ENCODE measurements at places on chromosomes 7 and 10.

- DNase-seq, result no peak
These were observed 11.4 kb downstream of the ZWINT start for GRCh38 chr10:56349611-56350010.

DNA sequence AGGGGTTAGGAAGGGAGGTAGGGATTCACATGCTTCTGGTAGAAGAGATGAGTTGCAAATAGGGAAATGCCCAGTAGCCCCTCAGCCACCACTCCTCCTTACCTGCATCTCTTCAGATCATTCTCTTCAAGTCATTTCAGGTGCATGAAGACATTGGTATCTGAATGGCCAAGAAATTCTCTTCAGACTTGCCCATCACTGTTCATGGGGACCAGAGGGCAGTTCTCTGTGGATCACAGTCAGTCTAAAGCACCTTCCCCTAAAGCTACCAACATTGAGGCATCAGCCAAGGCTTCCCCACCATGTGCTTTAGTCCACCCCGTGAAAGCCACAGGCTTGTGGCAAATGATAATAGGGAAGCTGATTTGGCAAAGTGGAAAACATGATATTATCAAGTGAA, 319.4 kb upstream of the ZNF32 start:
- no peak for DNase-seq

GRCh38 chr10:88226891-88227290, 356.2 kb downstream of the RNLS start:
- no peak for DNase-seq

DNA sequence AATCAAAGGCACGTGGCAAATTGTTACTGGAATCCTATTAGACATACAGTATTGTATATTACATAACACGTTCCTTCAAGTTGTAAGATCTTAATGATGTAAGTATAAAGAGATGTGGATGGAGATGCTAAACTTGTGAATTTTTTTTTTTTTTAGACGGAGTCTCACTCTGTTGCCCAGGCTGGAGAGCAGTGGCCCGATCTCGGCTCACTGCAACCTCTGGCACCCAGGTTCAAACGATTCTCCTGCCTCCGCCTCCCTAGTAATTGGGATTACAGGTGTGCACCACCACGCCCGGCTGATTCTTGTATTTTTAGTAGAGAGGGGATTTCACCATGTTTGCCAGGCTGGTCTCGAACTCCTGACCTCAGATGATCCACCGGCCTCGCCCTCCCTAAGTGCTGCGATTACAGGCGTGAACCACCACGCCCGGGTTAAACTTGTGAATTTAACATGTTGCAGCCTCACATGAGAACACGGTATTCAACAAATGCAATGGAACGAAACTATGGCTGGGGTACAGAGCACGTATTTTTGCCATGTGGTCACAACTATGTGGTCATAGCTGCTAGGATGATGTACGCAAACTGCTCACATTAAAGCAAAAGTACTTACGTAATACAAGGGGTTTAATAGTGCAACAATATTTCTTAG, 818 bp upstream of the SUPV3L1 start:
- DNase-seq, result no peak

- DNase-seq, result peak; percentile 29
These were observed 98.0 kb downstream of the NPY start for GRCh38 chr7:24381894-24382505.

GRCh38 chr7:104045183-104045582, 55.7 kb upstream of the RELN start:
- DNase-seq, result no peak

DNA sequence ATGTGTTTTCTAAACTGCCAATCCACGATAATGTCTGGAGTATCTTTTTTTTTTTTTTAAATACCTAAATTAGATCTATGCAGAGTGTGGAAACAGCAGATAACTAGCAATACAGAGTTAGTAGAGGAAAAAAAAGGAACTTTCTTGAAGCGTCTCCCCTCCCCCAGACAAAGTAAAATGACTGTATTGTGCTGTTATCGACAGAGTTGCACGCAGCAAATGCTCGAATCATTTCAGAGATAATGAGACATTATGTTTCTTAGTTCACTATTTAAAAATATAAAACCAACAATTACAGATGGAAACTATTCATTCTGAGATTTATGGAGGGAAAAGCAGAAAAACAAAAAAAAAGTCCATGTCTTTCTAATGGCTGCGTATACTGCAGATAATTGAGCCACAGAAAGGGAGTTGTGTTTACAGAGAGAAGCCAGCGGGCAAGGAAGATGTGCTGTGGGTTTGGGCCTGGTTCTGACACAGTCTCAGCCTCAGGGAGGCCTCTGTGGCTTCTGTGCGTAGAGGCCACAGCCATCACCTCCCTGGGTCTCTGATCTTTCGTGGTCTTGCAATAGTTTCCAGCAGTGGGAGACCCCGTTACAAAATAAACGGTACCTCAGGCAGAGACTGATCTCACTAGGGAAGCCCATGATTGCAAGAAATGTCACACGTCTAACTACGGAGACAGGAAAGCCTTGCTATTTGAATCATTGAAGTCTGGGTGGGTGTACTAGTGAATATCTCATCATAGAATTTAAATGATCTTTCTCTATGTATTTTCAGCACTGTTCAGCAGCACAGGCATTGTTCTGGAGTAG, 19.1 kb upstream of the KLF6 start:
- no peak for DNase-seq

GRCh38 chr7:116952635-116953371, 498 bp upstream of the ST7 start:
- DNase-seq, result peak; percentile 45

DNA sequence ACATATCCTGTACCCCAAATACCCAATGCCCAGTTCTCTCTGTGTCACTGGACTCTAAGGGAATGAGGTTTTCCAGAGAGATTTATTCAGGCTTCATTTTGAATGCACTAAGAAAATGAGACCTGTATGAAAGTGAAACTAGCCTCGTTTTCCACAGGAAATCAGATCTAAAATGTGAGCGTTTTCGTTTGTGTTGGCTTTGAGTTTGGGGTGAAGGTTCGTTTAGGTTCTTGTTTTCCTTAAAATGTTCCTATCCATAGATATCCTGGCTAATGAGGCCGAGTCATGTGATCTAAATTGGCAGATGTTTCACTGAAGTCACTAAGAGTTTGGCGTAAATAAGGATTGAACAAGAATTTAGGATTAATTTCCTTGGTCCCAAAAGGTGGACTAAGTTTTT, 90.9 kb upstream of the BMPER start:
- DNase-seq, result no peak

- no peak for DNase-seq
These were observed 81.5 kb downstream of the ZNF22 start for GRCh38 chr10:45082176-45082575.

- no peak for DNase-seq
These were observed 29.4 kb upstream of the CDH23 start for GRCh38 chr10:71367271-71367670.

DNA sequence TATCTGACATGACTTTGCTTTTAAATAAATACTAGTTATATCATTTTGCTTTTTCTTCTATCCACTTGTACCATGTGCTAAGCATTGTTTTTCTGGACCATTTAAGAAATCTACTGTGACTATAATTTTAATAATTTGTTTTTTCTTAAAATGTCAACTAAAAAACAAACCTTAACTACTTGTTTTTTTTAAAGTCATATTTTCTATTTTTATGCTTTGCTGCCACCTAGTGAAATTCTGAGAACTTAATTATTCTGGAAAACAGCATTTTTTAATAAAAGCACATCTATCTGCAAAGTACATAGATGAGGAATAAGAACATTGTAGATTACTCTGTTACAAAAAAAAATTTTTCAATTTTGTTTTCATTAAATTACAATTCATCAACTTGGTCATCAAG, 47.4 kb downstream of the ORC5 start:
- no peak for DNase-seq

All from HuH-7.5 (cell line).